Esophagus muscularis mucosa (tissue), 4 donors: ENCODE measurements at places on chromosomes 12 and 14. TPM values are rescaled to one million over a fixed set of nuclear protein-coding genes. Genes with fewer than 3 reads are reported as not detected.
A peak's percentile ranks its signal among the peaks of the same experiment; 100 is the strongest.

DNA sequence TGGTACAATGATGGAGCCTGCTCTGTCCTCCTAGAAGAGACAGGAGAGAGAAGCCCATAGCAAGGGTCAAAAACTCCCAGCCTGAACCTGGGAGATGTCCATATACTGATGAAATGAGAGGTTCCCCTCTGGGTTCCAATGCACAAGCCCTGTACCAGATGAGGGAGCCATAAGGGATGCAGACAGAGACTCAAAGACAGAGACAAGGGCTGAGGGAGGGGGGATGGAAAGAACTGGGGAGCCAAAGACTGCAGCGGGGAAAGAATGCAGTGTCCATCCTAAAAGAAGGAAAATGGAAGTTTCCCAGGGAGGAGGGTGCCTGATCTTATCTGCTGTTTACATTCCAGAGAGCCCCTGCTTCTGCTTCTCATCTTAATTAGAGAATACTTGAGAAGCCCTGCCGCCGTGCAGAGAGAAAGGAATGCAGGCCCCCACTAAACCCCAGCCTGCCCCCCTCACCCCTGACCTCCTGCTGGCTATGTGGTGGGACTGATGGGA lies 27.7 kb downstream of the KRT18 start:
- no peak overlapping the region for H3K4me3 ChIP-seq
- H3K4me1 ChIP-seq, result peaks cover 41% of the 10 kb centered on the region
- no peaks in the 10 kb centered on the region for H3K27me3 ChIP-seq
- H3K36me3 ChIP-seq, result no peaks in the 10 kb centered on the region
- H3K27ac ChIP-seq, result no peak overlapping the region

DNA sequence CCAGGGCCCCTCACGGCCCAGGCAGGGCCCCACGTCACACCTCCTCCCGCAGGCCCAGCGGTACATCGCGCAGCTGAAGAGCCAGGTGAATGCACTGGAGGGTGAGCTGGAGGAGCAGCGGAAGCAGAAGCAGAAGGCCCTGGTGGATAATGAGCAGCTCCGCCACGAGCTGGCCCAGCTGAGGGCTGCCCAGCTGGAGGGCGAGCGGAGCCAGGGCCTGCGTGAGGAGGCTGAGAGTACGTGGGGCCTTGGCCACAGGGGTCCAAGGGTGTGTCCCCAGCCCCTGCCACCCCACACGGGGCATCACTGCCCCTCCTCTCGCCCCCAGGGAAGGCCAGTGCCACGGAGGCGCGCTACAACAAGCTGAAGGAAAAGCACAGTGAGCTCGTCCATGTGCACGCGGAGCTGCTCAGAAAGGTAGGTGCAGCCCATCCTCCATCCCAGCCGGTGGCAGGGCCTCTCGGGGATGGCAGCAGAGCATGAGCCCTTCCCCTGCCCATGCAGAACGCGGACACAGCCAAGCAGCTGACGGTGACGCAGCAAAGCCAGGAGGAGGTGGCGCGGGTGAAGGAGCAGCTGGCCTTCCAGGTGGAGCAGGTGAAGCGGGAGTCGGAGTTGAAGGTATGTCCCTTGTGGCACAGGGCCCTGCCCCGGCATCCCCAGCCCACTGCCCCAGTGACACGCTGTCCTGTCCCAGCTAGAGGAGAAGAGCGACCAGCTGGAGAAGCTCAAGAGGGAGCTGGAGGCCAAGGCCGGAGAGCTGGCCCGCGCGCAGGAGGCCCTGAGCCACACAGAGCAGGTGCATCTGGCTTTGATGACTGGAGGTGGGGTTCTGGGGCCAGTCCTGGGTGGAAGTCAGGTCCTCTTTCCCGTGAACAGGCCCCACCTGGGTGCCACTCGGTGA lies 20.9 kb downstream of the HIP1R start:
- no peak for DNase-seq
- H3K4me3 ChIP-seq, result no peak overlapping the region
- peaks cover 40% of the 10 kb centered on the region for H3K4me1 ChIP-seq
- H3K27ac ChIP-seq, result no peak overlapping the region
- H3K27me3 ChIP-seq, result no peaks in the 10 kb centered on the region
- H3K36me3 ChIP-seq, result no peaks in the 10 kb centered on the region

DNA sequence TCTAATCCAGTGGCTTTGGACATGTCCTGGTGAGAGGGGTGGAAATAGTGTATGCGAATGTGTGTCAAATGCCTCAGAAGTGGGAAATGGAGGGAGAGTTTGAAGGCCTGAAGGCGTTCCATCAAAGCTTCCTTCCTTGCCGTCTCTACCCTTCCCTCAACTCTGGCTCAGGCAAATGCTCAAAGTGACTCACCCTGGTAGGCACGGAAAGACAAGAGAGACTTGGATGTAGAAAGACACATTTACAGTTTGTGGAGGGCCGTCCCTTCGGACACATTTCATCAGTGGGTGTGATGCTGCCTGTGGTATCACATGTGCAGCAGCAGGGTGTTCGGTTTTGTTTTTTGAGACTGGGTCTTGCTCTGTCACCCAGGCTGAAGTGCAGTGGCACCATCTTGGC lies 36.7 kb downstream of the CHST11 start:
- H3K27ac ChIP-seq, result no peak overlapping the region
- no peaks in the 10 kb centered on the region for H3K27me3 ChIP-seq
- H3K36me3 ChIP-seq, result no peaks in the 10 kb centered on the region
- DNase-seq, result no peak

- H3K4me3 ChIP-seq, result no peak overlapping the region
- no peak overlapping the region for H3K27ac ChIP-seq
- DNase-seq, result no peak
- H3K36me3 ChIP-seq, result peaks cover 3% of the 10 kb centered on the region
Measured at GRCh38 chr12:121719926-121720414, 7.4 kb downstream of the TMEM120B start.

DNA sequence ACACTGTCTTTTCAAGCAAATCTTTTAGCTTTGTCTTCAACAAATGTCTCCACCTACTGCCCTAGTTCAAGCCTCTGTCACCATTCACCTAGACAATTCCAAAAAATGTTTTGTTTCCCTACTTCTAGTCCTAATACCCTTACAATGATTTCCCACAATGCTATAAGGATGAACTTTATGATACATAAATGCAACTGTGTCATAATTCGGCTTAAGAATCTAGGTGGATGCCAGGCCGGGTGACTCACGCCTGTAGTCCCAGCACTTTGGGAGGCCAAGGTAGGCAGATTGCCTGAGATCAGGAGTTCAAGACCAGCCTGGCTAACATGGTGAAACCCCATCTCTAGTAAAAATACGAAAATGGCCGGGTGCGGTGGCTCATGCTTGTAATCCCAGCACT lies 20.7 kb upstream of the CREBL2 start:
- no peaks in the 10 kb centered on the region for H3K4me1 ChIP-seq
- no peak overlapping the region for H3K27ac ChIP-seq
- no peak for DNase-seq
- no peaks in the 10 kb centered on the region for H3K27me3 ChIP-seq

Gene PLA2G1B
- total RNA-seq, result not detected

- H3K27ac ChIP-seq, result no peak overlapping the region
- H3K27me3 ChIP-seq, result no peaks in the 10 kb centered on the region
- H3K4me1 ChIP-seq, result no peaks in the 10 kb centered on the region
- no peak overlapping the region for H3K4me3 ChIP-seq
- H3K36me3 ChIP-seq, result no peaks in the 10 kb centered on the region
Measured at GRCh38 chr14:105135700-105136395, 32.7 kb downstream of the JAG2 start.

GRCh38 chr12:3698218-3698974 lies 54.5 kb downstream of the CRACR2A start:
- H3K27ac ChIP-seq, result no peak overlapping the region
- no peaks in the 10 kb centered on the region for H3K27me3 ChIP-seq
- H3K36me3 ChIP-seq, result no peaks in the 10 kb centered on the region
- DNase-seq, result no peak

Gene PCK2
- 11.6 TPM for total RNA-seq

- H3K4me3 ChIP-seq, result no peak overlapping the region
- H3K27ac ChIP-seq, result no peak overlapping the region
- peaks cover 77% of the 10 kb centered on the region for H3K4me1 ChIP-seq
Measured at GRCh38 chr14:89401241-89401640, 15.8 kb downstream of the FOXN3 start.

DNA sequence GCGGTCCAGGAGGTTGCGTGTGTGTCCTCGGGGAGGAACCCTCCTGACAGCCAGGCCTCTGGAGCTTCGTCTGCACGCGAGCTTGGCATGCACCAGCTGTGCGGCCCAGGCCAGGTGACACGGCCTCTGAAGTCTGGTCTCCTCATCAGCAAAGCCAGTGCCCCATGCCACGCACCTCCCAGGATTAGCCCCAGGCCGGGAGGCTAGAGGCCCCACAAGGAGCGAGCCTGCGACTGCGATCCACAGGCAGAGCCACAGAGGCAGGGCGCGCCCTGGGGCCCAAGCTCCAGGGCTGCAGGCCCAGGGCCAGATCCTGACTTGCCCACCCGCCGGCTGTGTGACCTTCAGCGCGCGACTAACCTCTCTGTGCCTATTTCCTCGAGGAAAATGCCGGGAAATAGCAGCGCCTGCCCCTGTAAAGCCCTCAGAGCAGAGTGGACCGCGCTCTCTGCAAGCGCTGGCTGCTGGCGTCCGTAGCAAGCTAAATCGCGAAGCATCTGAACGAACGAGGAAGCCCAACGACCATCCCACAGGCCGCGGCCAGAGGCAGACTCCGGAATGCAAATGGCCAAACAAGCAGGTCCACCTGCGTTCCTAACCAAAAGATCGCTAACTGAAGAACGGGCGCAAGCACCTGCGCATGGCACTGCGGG lies 492 bp upstream of the BTBD6 start:
- H3K36me3 ChIP-seq, result no peaks in the 10 kb centered on the region
- peaks cover 18% of the 10 kb centered on the region for H3K4me1 ChIP-seq
- no peaks in the 10 kb centered on the region for H3K27me3 ChIP-seq
- H3K4me3 ChIP-seq, result peak overlapping the region; percentile 66

DNA sequence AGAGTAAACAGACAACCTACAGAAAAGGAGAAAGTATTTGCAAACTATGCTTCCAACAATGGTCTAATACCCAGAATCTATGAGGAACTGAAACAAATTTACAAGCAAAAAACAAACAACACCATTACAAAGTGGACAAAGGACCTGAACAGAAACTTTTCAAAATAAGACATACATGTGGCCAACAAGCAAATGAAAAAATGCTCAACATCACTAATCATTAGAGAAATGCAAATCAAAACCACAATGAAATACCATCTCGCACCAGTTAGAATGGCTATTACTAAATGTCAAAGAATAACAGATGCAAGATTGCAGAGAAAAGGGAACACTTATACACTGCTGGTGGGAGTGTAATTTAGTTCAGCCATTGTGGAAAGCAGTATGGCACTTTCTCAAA lies 125.8 kb downstream of the C12orf42 start:
- H3K4me3 ChIP-seq, result no peak overlapping the region
- DNase-seq, result no peak

DNA sequence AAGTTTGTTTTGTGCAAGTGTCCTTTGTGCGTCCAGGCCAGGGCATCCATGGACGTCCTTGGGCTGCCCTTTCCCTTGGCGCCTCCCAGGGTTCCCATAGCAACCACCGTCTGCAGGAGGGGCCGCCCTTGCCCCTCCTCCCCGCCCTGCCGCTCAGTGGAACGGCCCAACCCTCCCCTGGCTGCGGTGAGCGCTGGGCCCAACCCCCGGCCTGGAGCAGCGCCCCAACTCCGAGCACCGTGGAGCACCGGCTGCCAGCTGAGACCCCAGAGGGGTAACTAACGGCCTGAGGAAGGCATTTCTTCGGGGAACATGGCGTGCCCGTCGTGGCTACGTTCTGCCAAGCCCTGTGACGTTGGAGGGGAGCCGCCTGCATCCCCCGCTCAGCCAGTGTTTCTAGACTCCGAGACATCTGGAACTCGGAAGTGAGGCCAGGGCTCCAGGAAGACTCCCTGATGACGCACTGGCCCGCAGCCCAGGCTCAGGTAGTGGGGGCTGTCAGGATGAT lies 5.3 kb upstream of the ACACB start:
- H3K27me3 ChIP-seq, result no peaks in the 10 kb centered on the region
- H3K27ac ChIP-seq, result peak overlapping the region; percentile 89
- H3K36me3 ChIP-seq, result peaks cover 20% of the 10 kb centered on the region
- DNase-seq, result peak; percentile 97
- peaks cover 57% of the 10 kb centered on the region for H3K4me1 ChIP-seq
